NT2/D1 (cell line): ENCODE measurements at places on chromosomes 6 and 20.
A peak's percentile ranks its signal among the peaks of the same experiment; 100 is the strongest.

- no peak for DNase-seq
These were observed 746.8 kb downstream of the HDGFL1 start for GRCh38 chr6:23316131-23316530.

- DNase-seq, result no peak
These were observed 73.1 kb downstream of the QKI start for GRCh38 chr6:163487606-163488005.

- DNase-seq, result no peak
These were observed 12.1 kb downstream of the TMEM200A start for GRCh38 chr6:130377915-130378314.

GRCh38 chr6:16126861-16127260, 2.0 kb upstream of the MYLIP start:
- no peak for DNase-seq

DNA sequence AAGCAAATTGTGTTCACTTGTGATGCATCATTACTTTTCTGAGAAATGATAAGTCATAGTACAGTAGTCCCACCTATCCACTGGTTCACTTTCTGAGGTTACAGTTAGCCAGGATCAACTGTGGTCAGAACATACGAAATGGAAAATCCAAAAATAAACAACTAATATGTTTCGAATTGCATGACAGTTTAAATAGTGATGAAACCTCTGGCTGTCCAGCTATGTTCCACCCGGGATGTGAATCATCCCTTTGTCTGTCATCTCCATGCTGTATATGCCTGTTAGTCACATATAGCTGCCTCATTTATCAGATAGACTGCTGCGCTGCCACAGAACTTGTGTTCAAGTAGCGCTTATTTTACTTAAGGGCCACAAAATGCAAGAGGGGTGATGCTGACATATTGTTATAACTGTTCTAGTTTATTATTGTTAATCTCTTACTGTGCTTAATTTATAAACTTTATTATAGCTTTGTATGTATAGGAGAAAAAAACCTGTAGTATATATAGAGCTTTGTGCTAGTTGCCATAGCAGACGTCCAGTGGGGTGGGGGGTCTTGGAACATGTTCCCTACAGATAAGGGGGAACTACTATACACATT, 29.2 kb downstream of the AFDN start:
- no peak for DNase-seq

GRCh38 chr6:165571721-165572132, 91.3 kb downstream of the PDE10A start:
- no peak for DNase-seq

DNA sequence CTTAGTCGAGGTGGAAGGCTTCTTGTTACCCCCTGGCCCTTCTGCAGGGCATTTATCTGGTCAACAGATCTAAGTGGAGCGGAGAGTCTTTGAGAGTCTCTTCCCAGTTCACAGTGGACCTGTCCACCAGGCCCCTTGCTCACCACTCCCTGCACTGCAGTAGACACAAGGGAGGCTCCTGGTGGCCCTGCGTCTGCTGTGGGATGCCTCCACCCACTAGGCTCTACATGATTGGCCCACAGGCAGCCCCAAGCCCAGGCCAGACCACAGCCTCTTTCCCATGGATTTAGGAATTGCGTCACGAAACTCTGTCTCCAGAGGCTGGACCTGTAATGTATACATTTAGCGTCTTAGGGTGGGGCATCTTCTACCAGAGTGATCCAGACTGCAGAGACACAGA, 28.4 kb downstream of the TBC1D7 start:
- DNase-seq, result no peak

- no peak for DNase-seq
These were observed 119.1 kb upstream of the MAP7 start for GRCh38 chr6:136669299-136669699.

DNA sequence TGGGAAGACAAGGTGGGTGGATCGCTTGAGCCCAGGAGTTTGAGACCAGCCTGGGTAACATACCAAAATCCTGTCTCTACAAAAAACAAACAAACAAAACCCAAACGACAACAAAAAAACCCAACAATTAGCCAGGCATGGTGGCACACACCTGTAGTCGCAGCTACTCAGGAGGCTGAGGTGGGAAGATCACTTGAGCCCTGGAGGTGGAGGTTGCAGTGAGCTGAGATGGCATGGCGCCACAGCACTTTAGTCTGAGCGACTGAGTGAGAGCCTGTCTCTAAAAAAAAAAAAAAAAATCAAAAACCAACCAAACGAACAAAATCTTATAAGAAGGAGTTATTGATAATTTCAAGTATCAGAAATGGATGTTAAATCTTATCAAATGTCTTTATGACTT, 114.9 kb downstream of the CDH26 start:
- DNase-seq, result no peak

DNA sequence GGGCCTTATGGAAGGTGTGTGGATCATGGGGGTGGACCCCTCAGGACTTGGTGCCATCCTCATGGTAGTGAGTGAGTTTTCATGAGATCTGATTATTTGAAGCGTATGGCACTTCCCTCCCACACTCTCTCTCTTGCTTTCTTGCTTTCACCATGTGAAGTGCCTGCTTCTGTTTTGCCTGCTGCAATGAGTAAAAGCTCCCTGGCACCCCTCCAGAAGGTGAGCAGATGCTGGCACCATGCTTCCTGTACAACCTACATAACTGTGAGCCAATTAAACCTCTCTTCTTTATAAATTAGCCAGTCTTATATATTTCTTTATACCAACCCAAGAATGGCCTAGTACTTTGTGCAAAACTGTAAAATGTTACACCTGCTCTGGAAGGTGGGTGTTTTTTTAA, 396.8 kb upstream of the HS3ST5 start:
- DNase-seq, result no peak

DNA sequence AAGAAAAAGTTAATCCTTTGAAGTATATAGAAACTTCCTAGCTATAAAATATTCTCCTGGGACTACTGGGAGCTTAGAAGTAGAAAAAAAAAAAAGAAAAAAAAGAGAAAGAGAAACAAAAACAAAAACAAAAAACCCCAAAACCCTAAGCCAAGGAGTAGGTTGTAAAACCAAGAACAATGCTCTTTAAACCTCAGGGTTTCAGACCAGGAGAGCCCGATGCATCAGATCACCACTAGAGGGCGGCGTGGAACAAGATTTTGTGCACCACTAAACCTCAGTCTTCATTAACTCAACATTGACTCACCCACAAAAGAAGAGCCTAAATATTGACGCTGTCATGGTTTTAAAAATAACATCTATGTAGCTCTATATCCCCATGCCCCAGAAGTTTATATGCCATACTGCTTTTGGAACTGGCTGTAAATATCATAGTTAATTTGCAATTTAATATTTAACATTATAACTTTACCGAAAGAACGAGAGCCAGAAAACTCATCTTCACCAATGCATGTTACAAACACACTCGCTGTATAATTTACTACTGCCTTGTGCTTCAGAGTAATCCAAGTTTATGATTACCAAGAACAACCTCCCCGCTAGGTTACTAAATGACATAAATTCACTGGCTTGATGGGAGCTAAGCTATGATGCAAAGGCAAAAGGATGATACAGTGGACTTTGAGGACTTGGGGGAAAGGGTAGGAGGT, 19.2 kb downstream of the MCUR1 start:
- DNase-seq, result peak; percentile 51

DNA sequence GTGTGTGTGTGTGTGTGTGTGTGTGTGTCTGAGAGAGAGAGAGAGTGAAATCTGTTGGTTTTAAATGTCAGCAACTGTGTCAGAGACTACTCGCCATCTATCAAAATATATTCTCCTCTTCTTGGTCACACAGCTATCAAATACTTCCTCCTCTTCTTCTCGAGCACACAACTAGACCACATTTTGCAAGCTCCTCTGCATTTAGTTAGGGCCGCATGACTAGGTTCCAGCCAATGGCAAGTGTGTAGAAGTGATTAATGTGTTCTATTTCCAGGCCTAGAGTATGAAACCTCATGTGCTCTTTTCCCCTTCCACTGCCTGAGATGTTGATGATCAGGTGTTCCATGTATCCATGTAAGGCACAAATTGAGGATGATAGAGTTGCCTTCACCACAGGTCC, 278.5 kb upstream of the MARCKS start:
- DNase-seq, result no peak

DNA sequence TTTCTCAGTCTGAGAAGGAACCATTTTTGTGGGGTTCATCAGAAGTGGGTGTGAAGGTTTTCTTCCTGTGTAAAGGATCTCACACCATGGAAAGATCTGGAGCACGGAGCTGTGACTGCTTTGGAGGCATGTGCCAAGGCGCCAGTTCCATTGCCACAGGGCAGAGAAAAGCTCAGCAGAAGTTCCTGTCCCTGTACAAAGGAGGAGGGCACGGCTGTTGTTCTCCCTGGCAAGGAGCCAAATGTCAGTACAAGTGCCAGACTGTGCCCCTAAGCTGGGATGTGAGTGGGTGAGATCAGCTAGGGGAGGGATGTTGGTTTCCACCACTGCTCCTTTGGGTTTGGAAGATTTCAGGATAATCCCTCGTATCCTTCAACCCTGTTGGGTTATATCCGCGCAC, 117.3 kb downstream of the CRYBG1 start:
- no peak for DNase-seq

GRCh38 chr6:6057442-6058053, 50.8 kb upstream of the NRN1 start:
- peak; percentile 18 for DNase-seq
